ENCODE measurements at places on chromosomes 3 and 15.

GRCh38 chr3:78706906-78707523, 1060.8 kb downstream of the ROBO1 start:
- DNase-seq = no peak

- DNase-seq = peak; percentile 71
These were observed at the start of gene BDH1 for GRCh38 chr3:197555281-197556261. BDH1 (minus strand) TSS chr3:197555968; CDS start chr3:197546443, 9,525 bp downstream.

- no peak for DNase-seq
These were observed 134.1 kb upstream of the COL8A1 start for GRCh38 chr3:99504258-99504657.

DNA sequence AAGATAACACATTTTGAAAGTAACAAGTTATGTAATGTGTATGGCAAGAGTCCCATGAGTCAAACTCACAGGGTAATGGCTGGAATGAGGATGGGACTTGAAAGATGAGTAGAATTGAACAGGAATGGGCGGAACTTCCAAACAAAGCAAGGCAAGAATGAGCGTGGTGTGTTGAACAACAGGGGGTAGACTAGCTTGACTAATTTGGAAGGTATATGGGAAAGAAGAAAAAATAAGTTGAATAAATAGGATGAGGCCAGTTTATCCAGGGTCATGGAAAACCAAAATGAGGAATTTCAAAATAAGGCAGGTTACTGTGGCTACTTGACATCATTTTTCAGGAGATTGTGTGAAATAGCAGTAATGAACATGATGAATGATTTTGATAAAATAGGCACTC, 2.5 kb upstream of the DPH6 start:
- DNase-seq = no peak

DNA sequence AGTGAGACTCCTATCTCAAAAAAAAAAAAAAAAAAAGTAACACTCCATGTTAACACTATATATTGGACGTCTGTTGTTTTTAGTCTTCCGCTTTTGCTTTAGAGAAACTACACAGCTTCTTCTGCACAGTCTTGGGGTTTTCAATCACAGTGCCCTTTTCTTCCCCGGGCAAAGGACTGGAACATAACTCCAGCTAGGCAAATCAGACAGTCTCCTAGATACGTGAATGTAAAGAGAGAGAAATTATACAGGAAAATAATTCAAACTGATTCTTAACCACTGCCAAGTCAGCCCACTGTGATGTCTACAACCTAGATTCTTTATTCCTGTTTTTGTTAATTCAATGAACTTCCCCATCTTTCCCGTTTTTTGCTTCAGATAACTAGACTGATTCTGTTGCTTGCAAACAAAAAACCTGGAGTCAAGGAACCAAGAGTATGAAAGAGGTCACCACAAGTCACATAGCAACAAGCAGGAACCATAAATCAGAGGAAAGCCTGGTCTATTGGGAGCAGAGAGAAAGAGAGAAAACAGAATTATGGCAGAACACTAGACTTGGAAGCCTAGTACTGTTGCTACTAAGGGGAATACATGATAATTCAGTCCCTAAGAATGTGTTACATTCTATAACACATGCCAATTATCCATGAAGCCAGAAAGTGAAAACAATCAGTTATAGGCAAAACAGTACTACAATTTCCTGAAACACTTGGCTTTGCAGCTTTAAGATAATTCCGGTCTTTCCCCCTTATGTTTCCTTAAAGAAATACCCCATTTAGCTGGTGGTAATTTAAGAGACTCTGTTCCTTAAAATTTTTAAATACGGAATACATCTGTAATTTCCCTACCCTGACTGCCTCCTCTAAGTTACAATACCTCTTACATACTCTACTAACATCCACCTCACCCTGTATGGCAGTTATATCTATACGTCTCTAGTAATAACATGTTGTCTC, 63.1 kb downstream of the TBL1XR1 start:
- DNase-seq = no peak

- DNase-seq = peak; percentile 17
These were observed at the start of gene PPARG for GRCh38 chr3:12288182-12289129. PPARG (plus strand) TSS chr3:12289070; CDS start chr3:12379712, 90,642 bp downstream.

GRCh38 chr3:52393131-52393807, 51.6 kb downstream of the SEMA3G start:
- no peak for DNase-seq

- no peak for DNase-seq
These were observed 656.3 kb upstream of the TGFBR2 start for GRCh38 chr3:29949940-29950616.

- DNase-seq = no peak
These were observed 143.3 kb upstream of the IGF1R start for GRCh38 chr15:98504998-98505397.

GRCh38 chr3:6250167-6250566, 610.7 kb upstream of the GRM7 start:
- no peak for DNase-seq

GRCh38 chr15:101579631-101580163, 72.5 kb downstream of the TM2D3 start:
- DNase-seq = no peak

GRCh38 chr15:31098953-31099740, 2.4 kb downstream of the TRPM1 start:
- no peak for DNase-seq

DNA sequence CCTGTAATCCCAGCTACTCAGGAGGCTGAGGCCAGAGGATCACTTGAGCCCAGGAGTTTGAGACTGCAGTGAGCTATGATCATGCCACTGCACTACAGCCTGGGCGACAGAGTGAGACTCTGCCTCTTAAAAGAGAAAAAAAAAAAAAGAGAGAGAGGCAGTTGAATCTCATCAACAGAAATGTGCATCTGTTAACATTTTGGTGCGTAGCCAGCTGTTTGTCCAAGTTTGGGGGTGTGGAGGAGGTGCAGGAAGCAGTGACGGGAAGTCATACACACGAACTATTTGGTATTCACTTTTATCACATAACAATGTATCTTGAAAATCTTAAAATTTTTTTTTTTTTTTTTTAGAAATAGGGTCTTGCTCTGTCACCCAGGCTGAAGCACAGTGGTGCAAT, 18.2 kb upstream of the CEMIP start:
- DNase-seq = no peak

- no peak for DNase-seq
These were observed 154.6 kb downstream of the EEFSEC start for GRCh38 chr3:128307781-128308469.

DNA sequence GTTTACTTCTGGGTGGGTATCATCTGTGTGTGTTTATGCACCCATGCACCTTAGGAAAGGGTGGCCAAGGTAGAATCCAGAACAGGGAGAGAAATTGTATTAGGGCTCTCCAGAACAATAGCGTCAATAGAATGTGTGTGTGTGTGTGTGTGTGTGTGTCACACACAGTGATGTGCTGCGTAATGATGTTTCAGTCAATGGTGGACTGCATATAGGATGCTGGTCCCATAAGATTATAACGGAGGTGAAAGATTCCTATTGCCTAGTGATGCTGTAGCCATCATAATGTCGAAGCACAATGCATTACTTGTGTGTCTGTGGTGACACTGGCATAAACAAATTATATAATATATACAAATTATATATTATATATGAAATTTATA, 69.3 kb upstream of the PRR23C start:
- DNase-seq = no peak

DNA sequence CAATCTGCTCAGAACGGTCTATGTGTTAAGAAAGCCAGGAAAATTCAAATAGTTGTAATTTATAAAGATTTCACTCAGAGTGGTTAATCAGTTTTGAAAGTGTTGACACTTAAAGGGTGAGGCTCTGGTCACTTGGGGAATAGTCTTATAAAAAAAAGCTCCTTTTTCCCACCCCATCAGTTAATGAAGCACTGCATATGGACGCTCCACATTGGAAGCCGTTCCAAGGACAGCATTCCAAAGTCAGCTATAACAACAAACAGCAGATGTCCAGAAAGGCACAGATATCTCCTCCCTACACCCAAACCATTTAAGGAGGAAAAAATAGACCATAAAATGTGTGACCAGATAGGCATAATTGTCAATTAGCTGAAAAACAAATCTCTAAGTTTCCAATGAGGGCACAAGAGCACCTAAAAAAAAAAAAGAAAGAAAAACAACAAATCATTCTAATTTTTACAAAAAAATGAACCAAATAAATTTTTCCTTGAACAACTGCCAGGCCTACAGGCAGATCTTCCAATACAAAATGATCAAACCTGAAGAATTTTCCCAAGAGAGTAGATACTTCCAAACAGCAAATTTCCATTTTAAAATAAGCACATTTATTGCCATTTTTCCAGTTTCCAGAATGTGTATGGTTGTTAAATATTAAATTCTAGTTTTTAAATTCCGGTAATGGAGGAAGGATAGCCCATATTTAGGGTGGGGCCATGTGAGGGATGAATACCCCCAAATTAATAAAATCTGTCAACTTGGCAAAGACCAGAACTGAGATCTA, 198.3 kb downstream of the ERC2 start:
- DNase-seq = no peak

DNA sequence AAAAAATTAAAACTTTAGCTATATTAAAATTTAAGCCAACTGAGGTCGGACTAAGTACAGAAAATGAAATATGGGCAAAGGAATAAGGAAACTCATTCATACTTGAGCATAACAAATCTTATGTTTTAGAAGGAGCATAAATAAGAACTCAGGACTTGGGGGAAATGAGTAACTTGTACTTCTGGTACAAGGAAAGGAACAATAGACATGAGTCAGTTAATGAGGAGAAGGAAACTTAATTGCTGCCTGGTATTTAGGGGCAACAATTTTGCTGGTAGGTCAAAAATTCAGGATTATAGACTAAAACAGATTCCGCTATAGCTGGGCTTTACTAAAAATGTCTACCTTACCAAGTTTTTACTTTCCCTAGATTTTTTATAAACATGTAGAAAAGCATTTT, 113.1 kb downstream of the MYO5A start:
- DNase-seq = no peak

Data from activated CD4-positive, alpha-beta T cell treated with anti-CD3 and anti-CD28 coated beads, Interleukin-2, Interleukin-4, amounts not matched to agents 100 ng/mL and 50 ng/mL, durations not matched to agents 16 hours and 8 hours (primary cell).